H1 (cell line): ENCODE measurements at places on chromosomes 4 and X. TPM values are rescaled to one million over a fixed set of nuclear protein-coding genes. Genes with fewer than 3 reads are reported as not detected.

GRCh38 chrX:113470166-113470565 is 629.5 kb upstream of the AMOT start:
- no peak for DNase-seq

ADAM29 gene
- total RNA-seq = not detected in 2 replicates

GRCh38 chr4:150126201-150126863 is 48.1 kb downstream of the DCLK2 start:
- no peak for DNase-seq

GRCh38 chr4:80239480-80240150 is 26.8 kb upstream of the FGF5 start:
- DNase-seq = no peak

YY2 gene
- 1.1 and 1.5 TPM in 2 replicates for total RNA-seq

DNA sequence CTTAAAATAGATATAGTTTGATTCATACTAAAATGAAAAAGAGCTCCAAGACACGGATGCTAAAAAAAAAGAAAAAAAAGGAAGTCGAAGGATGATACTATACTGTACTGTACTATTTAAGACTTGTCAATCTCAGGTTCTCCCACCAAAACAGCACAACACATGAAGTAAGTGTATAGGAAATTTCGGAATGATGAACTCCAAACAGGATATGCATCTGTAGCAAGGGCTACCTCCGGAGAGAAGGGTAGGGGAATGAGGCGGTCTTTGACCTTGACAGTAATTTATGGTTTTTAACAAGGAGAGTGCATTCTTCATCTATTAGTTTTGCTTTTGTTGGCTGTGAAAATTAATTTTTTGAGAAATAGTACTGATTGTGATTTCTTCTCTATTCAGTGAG is 541 bp upstream of the FIP1L1 start:
- DNase-seq = no peak

GRCh38 chr4:26826721-26827120 is 33.9 kb upstream of the STIM2 start:
- DNase-seq = no peak

DNA sequence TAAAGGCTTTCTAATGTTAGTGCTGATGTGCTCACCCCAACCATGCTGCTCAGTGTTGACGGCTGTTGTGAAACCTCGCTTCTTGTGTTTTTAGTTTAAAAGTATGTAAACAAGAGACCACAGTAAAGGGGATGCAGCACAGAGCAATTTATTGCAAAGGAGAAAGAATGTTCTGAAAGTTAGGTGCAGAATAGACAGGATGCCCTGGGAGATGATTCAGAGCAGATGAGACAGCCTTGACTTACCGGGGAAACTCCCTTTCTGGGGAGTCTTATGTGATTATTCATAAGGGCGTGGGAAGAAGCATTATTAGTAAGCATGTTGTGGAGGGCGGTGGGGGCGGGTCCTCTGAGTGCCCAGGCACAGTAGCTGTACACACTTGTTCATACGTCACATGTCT is 47.7 kb downstream of the EVC start:
- DNase-seq = no peak

GRCh38 chrX:39169976-39170375 is 368.7 kb downstream of the MID1IP1 start:
- no peak for DNase-seq

GAGE1 gene
- not detected in 2 replicates for total RNA-seq
